Mucosa of gallbladder (tissue), 1 donor: ENCODE measurements at places on chromosomes 3 and 15. TPM values are rescaled to one million over a fixed set of nuclear protein-coding genes. Genes with fewer than 3 reads are reported as not detected.

The AMT gene
- 20.7 TPM for total RNA-seq

GRCh38 chr15:36185438-36185837, 394.0 kb upstream of the CDIN1 start:
- DNase-seq = no peak

- DNase-seq = no peak
These were observed 3.4 kb downstream of the CIB2 start for GRCh38 chr15:78127882-78128281.

DNA sequence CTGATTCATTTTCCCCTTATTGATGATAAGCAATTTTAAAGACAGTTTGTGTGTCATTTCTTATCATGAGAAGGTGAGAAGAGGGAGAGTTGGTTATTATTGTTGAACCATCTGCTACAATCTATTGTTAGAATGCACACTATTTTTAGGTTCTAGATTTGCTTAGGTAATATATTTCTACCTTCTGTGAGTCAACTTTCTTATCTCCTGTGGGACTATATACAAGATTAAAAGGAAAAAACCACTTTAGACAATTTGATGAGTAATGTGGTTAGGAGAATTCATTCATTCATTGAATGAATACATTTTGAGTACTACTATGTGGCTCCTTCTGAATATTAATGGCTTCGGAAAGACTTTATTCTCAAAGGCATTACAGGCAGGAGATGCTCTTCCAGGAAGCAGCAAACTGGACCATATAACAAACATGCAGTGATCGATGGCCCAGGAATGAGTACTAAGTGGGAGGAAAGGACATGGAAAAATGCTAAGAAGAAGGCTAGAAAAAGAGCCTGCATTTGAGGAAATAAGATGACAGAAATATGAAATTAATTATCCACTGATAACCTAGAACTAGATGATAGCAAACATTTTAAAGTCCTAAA, 22.4 kb downstream of the SPTSSB start:
- no peak for DNase-seq

- DNase-seq = no peak
These were observed 400.9 kb upstream of the MCTP2 start for GRCh38 chr15:93830221-93831080.

The SGO1 gene
- 0.83 TPM for total RNA-seq
